ENCODE measurements at places on chromosomes 12 and 14. TPM values are rescaled to one million over a fixed set of nuclear protein-coding genes. Genes with fewer than 3 reads are reported as not detected.

DNA sequence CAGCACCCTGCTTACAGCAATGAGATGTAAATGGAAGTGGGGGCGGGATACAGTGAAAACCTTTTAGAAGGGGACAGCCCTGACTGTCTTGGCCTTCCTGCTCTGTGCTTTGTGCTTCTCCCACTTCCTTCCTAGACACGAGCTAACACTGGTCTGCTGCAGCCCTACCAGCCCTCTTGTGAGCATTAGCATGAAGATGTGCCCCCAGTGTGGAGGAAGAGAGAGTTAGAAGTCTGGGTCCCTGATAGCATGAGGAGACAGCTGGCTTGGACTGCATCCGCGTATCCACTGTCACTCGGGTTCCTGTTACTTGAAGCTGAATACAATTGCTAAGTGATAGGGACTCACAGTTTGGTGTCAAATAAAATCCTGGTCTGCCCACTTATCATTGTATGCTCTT is 248.1 kb upstream of the SOX5 start:
- no peak overlapping the region for H3K27ac ChIP-seq
- no peak for DNase-seq
- H3K4me1 ChIP-seq = no peaks in the 10 kb centered on the region
- no peaks in the 10 kb centered on the region for H3K36me3 ChIP-seq

DNA sequence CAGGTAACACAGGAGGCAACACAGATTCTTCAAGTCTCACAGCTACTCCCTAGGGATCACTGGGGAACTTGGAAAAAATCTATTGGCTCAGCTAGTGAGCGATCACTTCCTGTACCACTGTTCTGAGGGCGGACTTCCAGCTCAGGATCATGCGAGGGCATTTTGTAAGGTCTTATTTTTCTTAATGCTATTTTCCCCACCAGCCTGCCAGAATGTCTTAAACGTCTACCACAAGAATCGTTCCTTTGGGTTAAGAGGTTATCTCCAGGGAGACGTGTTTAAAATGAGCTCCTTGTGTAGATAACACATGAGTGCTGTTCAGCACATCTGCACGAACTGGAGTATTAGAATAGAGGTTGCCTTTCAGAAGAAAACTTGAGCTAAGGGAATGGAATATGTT is 162.6 kb downstream of the ETNK1 start:
- no peaks in the 10 kb centered on the region for H3K4me1 ChIP-seq
- no peak for DNase-seq
- no peaks in the 10 kb centered on the region for H3K36me3 ChIP-seq

DNA sequence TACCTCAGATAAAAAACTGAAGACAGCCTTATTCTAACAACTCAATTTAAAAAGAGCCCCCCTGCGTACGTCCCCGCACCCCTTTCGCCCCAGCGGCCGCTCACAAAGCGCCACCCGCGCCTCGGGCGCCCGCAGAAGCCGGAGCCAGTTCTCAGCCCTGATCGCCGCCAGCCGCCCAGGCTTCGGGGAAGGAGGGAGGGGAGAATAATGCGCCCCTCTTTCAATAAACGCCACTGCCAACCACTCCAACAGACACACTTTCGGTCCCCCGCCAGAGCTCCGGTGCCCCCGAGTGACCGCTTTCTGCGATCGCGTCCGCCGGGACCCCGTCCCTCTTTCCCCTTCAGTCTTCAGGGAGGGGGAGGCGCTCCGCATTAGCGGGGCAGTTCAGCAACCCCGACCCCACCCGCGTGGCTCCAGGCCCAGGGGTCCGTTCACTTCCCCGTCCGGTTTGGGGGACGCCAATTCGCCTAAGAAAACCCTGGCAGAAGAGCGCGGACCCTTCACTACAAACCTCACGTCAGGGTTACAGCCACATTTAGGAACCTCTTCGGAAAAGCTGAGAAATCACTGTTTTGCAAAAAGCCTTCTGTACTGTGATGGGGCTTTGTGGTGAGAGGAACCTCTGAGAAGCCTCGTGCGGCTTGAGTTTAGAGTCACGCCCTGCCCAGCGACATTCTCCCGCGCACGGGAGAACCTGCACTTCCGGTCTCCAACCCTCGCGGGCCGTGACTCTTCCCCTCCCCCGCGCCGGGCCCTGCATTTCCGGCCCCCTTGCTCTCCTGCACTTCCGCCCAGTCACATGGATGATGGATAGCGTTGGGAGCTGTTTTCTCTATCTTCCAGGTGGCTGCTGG is 18.7 kb downstream of the FOXG1 start:
- no peak overlapping the region for H3K27ac ChIP-seq
- no peaks in the 10 kb centered on the region for H3K36me3 ChIP-seq
- no peaks in the 10 kb centered on the region for H3K4me1 ChIP-seq

DNA sequence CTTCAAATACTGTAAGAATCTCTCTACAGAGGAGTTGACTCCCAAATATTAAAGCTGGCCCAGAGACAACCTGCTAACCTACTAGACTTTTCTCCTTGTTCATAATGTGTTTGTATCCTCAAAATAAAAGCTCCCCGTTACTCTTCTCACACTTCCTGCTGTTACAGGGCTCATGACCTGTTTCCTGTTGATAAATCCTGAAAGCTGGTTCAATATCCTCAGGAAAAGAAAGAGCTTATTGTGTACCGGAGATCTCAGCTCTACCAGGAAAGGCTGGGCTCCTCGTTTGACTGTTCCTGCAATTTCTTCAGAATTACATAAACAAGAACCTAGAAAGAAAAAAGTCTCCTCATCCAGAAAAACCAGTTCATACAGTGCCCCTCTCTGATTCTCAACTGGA is 30.8 kb downstream of the CLEC1A start:
- no peak for DNase-seq
- no peaks in the 10 kb centered on the region for H3K36me3 ChIP-seq
- H3K27me3 ChIP-seq = no peaks in the 10 kb centered on the region

DNA sequence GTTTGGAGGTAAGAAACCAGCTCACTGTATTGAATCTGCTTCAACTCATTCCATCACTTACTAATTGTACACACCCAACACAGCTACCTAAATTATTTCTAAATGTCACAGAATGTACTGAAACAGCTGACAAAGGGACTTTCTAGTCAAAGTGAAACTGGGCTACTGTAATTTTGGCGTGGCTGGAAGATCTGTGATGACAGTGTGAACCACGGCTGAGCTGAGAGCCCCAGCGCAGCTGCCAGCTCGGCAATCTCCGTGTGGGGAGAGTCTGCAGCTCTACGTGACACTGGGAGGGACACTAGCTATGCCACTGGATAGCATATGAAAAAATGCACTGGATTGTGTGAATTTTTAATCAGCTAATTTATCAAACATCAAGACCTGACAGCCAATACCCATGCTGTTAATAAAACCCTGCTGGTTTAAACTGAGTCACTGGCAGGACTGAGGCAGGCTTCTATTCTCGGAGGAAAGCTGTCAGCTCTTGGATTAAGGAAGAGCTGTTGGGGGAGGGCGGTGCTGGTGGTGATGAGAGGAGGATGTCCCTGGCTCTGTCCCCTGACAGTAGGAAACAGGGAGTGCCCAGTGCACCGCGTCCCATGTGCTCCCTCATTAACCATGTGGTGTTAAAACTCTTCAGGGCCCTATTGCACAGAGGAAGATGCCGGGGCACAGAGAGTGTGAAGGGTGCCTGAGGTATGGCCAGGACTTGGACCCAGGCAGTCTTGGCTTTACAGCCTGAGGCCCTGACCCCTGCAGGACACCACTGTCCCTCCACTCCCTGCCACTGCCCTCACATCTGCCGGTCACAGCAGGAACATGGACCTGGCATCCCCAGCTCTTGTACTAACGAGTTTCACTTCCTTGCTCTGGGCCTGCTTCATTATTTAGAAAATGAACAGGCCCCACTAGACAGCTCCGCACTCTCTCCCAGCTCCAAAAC is 13.3 kb downstream of the SLC15A4 start:
- DNase-seq = peak; percentile 79
- peaks cover 58% of the 10 kb centered on the region for H3K4me1 ChIP-seq
- no peaks in the 10 kb centered on the region for H3K27me3 ChIP-seq
- H3K4me3 ChIP-seq = peak overlapping the region; percentile 41
- H3K36me3 ChIP-seq = peaks cover 40% of the 10 kb centered on the region

Gene ABCC9
- 94.9 TPM for total RNA-seq

GRCh38 chr14:34247605-34248004 is 214.4 kb downstream of the SPTSSA start:
- no peaks in the 10 kb centered on the region for H3K27me3 ChIP-seq
- H3K36me3 ChIP-seq = no peaks in the 10 kb centered on the region
- no peak overlapping the region for H3K4me3 ChIP-seq
- H3K4me1 ChIP-seq = peaks cover 10% of the 10 kb centered on the region
- no peak overlapping the region for H3K27ac ChIP-seq
- DNase-seq = no peak

GRCh38 chr12:77754086-77754485 is 76.6 kb upstream of the NAV3 start:
- H3K36me3 ChIP-seq = no peaks in the 10 kb centered on the region
- no peaks in the 10 kb centered on the region for H3K27me3 ChIP-seq
- no peak overlapping the region for H3K4me3 ChIP-seq
- no peak overlapping the region for H3K27ac ChIP-seq

Gene AMN
- not detected for total RNA-seq

DNA sequence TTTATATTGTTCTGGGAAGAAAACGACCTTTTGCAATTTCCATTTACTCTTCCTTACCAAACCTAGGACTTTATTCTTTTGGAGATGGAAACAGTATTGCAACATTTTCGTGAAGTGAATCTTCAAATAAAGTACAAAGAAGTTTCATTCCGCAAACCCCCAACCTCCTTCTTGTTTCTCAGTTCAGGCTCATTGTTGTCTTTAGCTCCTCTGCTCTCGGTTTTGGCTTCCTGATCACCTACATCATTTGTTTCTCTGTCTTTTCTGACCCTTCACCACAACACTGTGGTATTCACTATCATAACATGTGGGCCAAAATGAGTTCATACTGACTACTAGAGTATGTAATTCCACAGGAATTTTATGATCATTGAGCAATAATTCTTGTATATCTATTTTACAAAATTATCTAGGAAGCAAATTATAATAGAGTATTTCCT is 266.8 kb downstream of the ADAMTS20 start:
- H3K27me3 ChIP-seq = peaks cover 4% of the 10 kb centered on the region
- H3K4me1 ChIP-seq = no peaks in the 10 kb centered on the region
- no peaks in the 10 kb centered on the region for H3K36me3 ChIP-seq
- H3K27ac ChIP-seq = no peak overlapping the region
- no peak overlapping the region for H3K4me3 ChIP-seq

GRCh38 chr12:126874427-126875026 is 1392.4 kb upstream of the TMEM132C start:
- H3K27ac ChIP-seq = no peak overlapping the region
- H3K4me1 ChIP-seq = no peaks in the 10 kb centered on the region
- no peaks in the 10 kb centered on the region for H3K36me3 ChIP-seq
- no peak overlapping the region for H3K4me3 ChIP-seq
- DNase-seq = peak; percentile 46
- H3K27me3 ChIP-seq = no peaks in the 10 kb centered on the region

Gene TRAFD1
- total RNA-seq = 16.0 TPM

Gene HOXC9
- total RNA-seq = 11.3 TPM

Gene PCED1B
- 0.19 TPM for total RNA-seq

DNA sequence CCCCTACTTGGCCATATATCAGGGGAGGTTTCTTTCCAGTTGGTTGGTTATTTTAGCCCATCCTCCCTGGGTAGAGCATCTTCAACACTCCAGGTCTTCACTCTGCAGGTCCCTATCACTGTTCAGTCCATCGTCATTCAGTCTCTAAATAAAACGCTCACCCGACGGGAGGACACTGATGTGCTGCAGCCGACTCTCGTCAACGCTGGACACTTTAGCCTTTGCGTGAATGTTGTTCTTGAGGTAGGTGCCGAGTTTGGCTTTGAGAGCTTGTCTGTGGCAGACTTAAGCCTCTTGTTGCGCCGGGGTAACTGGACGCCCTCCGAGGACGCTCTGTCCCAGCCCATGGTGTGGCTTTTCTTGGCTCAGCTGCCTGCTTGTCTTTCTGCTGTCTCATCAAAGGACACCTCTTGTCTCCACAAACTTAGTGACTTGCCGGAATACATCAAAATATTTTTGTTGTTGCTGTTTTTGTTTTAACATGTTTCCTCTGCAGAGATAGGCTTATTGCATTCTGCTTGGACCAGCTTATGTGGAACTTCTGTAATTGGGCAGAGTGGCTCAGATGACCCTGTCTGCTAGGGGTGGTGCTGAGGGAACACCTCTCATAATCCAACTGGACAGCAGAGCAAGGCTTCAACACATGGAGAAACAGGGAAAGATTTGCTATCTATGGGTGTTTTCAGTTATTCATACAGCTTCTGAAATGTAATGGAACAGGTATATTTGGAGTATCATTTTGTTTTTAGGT is 26.5 kb downstream of the TCTN1 start:
- H3K4me3 ChIP-seq = peak overlapping the region; percentile 33
- H3K4me1 ChIP-seq = peaks cover 23% of the 10 kb centered on the region
- DNase-seq = peak; percentile 72
- peak overlapping the region; percentile 23 for H3K27ac ChIP-seq
- H3K36me3 ChIP-seq = no peaks in the 10 kb centered on the region

Gene POTEG
- not detected for total RNA-seq

DNA sequence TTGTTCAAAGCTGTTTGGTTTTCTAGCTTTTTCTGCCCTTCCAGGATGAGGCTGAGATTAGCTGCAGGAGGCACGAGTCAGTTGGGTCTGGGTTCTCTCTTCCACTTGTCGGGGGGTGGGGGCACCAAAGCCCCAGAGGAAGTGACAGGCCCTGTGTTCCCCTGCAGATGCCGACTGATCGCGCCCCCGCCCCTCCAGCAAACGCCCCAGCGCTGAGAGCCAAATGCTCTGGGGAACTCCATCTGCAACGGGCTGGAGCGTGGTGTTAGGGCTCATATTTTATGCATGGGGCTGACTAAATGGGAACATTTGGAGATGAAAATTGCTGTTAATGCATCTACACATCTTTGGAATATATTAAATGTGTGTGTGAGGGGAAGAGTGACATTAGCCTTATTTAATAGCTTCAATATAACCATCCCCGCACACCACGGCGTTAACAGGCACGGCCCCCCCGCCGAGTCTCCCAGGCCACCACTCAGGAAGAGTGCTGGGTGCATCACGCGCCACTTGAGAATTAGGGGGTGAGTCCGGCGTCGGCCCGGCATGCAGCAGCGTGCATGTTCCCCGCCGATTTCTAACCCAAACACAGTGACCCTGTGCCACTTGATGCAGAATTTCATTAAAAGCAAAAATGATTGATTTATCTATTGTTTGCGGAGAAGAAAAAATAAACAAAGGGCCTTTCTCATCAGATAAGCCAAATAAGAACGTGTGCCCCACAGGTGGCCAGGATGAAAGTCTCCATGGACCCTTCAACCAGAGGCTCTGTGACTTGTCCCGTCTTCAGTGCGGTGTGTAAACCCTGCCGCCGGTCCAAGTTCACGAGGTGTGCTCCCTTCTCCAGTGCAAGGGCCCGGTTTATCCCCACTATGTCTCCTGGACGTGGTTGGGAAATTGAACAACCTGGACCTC is 165.0 kb upstream of the RTL1 start:
- peaks cover 6% of the 10 kb centered on the region for H3K27me3 ChIP-seq
- peak; percentile 4 for DNase-seq
- no peaks in the 10 kb centered on the region for H3K4me1 ChIP-seq
- no peak overlapping the region for H3K4me3 ChIP-seq
- no peaks in the 10 kb centered on the region for H3K36me3 ChIP-seq
- H3K27ac ChIP-seq = no peak overlapping the region

Data from psoas muscle (tissue), 8 donors.